Hepatocyte (in vitro differentiated cells): ENCODE measurements at places on chromosomes 2 and 18.
A peak's percentile ranks its signal among the peaks of the same experiment; 100 is the strongest.

- peak; percentile 16 for DNase-seq
These were observed 338.3 kb downstream of the GULP1 start for GRCh38 chr2:188629753-188630527.

DNA sequence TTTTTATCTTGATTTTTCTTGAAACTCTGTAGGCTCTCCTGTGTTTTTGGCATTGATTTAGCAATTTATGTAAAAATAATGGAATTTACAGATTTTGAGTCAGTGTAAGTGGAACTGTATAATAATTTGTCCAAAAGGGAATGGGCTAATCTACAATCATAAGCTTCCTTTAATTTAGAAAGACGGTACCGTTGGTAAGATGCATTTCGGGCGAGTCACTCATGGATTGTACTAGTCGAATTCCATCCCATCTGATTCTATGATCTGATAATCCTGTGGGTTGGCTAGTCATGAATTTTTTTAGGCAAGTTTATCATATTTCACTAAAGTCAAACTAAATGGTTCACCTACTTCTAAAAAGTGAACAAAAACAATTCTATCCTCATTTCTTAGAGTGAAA, 133.4 kb downstream of the ZNF407 start:
- no peak for DNase-seq

DNA sequence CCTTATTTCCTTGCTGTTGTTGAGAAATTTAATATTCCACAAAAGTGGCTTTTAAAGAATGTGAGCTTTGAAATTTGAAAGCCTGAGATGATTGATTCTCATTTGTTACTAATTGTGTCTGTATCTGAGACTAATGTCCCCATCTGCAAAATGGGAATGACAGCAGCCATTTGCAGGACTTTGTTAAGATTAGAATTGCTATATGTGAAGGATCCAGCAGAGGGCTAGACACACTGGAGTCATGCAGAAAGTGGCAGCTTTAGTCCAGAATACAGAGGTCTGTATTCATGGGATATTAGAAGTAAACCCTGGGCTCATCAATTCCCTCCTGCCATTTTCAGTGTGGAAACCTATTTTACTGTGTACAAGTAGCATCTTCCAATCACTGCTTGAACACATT, 296.5 kb upstream of the GYPC start:
- no peak for DNase-seq

GRCh38 chr18:64100116-64100922, 48.6 kb downstream of the LINC00305 start:
- no peak for DNase-seq

DNA sequence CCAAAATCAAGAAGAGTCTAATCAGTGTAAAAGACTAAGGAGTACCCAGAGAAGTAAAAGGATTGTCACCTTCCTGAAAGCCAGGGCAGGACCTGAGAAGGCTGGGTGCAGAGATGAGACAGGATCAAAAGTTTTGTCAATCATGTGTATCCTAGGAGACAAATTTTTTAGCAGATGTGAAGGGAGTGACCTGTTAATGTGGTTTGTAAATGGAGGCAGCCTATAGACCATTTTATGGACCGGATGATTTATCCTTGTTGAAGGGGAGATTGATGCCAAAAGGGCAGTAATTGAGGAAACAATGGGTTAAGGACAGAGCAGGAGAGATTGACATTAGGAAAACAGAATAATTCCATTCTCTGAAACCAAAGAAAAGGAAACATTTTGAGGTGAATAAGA, 813 bp downstream of the NDC80 start:
- DNase-seq: no peak

GRCh38 chr2:52402128-52402527, 1365.5 kb upstream of the CHAC2 start:
- DNase-seq: no peak

- no peak for DNase-seq
These were observed 19.9 kb upstream of the SERPINB13 start for GRCh38 chr18:63567276-63567675.

GRCh38 chr2:235384624-235385023, 109.2 kb upstream of the AGAP1 start:
- DNase-seq: no peak

DNA sequence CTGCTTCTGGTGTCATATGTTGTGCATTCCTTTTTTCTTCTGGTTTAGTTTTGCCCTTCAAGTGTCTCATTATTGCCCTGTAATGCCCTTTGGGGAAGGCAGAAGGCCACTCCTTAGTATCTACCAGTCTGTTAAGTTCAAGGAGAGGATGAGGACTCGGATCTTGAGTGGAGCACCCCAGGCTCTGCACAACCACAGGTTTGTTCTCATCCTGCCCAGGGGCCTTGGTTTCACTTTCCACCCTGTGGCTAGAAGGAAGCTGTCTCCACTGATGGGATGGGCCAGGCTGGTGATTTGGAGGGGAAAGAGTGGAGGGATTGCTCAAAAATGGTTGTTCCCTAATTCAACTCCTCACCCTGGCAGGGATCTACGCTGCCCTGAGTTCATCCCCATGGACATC, 30.2 kb upstream of the RAB11FIP5 start:
- DNase-seq: no peak

DNA sequence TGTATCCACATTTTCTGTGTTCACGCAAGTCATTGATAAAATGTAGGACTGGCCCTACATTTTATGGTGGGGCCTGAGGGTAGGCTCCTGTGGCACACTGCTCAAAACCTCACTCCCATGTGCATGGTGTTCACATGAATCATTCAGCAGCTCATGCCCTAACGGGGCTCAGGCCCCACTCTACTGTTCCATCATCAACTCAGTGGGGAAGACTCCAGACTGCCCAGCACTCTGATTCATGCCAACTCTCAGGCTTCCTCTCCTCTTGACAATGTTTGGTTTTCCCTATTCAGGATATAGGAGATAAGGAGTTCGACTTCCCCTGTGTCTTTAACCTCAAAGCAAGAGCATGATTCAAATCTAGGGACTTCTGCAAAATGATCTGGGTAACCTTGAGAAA, 92.0 kb upstream of the BOD1L2 start:
- DNase-seq: no peak

DNA sequence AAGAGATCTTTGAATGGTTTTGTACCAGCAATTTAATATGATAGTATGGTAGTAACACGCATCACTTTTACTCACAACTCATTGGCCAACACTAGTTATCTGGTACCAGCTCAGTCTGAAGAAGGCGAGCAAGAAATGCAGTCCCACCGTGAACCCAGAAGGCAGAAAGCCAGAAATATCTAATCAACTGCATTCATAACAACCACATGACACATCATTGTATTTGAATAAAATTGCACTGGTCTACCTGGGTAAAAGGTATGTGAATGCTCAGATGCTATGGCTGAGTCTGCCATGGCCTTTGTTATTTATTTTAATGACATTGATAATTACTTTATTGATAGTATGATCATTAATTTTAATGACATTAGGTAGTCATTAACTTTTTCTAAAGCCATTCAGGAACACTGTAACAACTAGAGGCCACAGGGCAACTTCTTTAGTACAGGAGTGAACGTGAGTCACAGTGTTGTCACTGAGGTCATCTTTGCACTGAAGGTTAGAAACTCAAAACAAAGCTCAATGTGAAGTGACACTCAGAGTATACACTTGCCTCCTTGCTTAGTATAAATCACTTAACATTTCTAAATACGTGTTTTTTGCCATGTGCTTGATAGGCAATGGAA, 475.6 kb upstream of the TNP1 start:
- peak; percentile 54 for DNase-seq

DNA sequence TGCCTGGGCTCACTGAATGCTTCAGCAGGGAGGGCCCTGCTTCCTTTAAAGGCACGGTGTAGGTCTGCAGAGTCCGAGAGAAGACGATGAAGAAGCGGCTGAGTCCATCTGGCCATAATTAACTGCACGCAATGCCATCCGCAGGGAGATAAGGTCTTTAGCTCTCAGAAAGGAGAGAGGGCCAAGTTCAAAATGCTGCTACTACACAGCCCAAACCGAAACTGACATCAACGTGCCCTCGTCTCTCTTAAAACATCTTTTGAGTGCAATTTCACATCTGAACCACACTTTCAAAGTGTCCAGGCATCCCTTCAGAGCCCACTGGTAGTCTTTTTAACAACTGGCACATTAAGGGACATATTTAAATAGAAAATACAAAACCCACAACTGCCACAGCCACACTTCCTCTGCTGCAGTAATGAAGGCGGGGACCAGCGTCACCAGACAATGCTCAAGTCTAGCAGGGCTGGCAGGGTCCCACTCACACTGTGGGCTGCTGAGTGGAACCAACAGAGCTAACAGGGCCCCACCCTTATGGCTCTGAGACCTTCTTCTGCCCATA, 35.8 kb downstream of the ST3GAL5 start:
- no peak for DNase-seq

DNA sequence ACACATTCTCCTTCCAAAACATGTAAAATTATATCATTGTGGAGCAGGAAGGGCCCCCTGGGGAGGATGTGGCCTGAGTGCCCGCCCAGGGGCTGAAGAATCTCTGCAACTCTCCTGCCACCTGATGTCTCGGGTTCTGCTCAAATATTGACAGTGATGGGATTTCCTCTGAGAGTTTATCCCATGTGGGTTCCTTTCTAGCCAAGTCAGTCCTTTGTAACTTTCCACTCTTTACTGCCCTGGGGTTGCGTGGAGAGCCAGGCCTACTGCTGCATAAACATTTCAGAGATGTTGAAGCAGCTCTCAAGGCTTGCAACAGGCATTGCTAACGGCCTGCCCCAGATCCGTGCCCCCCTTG, 4.0 kb upstream of the RAB17 start:
- DNase-seq: peak; percentile 70

DNA sequence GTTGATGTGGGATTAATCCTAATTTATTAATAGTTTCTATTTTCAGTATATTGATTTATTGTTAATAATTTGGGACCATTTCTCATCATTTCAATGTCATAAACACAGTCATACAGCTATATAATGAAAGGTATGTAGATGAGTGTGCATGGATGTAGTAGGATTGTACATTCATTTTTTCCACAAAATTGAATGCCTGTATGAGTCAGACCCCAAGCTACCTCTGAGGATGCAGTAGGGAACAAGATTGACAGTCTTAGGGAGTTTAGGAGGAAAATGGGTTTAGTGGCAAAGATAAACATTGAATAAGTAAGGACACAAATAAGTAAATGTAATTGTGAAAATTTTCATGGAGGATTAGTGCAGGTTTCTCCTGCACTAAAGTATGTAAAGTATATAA, 14.1 kb upstream of the TMEFF2 start:
- no peak for DNase-seq

DNA sequence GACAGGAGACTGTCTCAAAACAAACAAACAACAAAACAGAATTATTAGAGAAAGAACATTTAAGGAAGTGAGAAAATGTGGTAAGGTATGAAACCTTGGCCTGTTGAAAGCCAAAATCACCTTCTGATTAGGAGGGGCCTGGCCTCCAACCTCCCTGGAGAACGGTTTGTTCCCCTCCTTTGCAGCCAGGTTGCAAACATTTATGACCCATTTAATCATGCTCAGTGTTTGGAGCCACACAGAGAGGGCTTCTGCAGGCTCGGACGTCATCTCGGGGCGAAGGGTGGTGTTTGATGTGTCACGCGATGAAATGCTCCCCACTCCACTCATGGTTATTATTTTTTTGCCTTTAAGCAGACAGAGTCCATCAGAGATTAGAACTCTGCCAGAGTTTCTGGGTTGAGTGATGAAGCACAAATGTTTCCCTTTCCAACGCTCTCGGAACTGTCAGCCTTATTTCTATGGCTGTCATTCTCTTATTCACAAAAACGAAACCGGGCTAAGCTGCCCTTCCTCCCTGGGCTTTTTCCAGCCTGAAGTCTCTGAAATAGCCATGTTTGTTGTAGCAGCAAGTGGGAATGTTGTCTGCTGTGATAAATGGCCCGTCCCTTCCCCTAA, 33.6 kb upstream of the ROCK2 start:
- no peak for DNase-seq

GRCh38 chr2:217530392-217531090, 472.3 kb downstream of the TNS1 start:
- DNase-seq: peak; percentile 58

DNA sequence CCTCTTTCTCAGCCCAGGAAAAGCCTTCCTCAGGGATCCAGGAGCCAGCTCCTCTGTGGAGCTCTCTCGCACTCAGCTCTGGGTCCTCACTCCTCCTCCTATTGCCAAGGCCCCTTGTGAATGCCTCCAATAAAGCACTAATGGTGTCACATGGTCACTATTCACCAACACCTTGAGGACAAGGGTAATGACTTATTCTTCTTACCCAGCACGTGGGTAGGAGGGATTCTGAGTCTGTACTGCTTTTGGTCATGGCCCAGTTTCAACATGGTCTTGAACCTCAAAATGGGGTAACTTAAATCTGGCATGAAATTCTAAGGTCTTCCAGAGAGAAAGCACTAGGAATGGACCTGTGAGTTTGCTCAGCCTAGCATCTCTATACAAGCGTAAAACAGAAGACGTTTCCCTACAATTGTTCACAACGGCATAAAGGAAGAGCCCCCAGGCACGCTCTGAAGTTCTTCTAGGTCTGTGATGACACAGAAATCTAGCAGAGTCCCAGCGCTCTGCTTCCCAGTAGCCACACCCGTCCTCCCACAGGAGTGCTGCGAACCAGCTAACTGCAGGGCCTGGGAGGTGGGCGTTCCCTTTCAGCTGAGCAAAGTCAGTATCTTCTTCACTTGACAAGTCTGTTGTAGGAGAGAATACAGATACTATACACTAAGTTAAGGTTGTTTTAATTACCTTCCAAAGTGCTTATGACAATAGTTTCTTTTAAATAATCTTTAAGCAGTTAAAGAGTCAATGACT, 14.6 kb upstream of the KIDINS220 start:
- peak; percentile 40 for DNase-seq

- no peak for DNase-seq
These were observed 18.9 kb downstream of the SALL3 start for GRCh38 chr18:78998371-78999071.

DNA sequence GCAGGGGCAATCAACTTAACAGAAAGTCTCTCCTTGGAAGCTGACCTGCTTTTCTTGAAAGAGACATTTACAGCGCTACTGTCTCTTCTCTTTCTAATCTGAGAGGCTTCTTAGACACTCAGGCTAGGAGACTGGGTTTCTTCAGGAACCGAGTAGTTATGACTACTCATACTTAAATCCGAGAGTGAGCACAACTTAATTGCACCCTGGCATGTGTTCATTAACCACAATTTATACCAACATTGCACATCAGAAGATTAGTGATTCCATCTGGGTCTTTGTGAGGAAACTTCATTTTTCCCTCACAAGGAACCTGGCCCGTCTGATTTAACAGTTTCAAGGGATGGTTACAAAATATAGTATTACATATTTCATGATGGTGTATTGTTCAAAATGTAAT, 176.9 kb downstream of the UBE2E3 start:
- DNase-seq: no peak

- DNase-seq: peak; percentile 15
These were observed 31.1 kb downstream of the TMEM178A start for GRCh38 chr2:39696838-39697237.
